ENCODE measurements at places on chromosomes 1 and 21. TPM values are rescaled to one million over a fixed set of nuclear protein-coding genes. Genes with fewer than 3 reads are reported as not detected.

DNA sequence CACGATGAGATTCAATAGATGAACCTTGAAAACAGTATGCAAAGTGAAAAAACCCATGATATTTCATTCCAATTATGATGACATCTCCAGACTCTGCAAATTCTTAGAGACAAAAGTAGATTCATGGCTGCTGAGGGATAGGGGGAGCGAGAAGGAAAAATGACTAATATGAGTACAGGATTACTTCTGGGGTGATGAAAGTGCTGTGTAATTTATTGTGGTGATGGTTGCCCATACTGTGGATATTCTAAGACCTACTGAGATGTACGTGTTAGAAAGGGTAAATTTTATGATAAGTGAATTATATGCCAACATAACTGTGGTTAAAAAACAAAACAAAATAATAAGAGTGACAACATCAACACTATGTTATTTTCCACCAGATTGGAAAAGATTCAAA lies 18.9 kb upstream of the RGS7 start:
- DNase-seq, result no peak

DNA sequence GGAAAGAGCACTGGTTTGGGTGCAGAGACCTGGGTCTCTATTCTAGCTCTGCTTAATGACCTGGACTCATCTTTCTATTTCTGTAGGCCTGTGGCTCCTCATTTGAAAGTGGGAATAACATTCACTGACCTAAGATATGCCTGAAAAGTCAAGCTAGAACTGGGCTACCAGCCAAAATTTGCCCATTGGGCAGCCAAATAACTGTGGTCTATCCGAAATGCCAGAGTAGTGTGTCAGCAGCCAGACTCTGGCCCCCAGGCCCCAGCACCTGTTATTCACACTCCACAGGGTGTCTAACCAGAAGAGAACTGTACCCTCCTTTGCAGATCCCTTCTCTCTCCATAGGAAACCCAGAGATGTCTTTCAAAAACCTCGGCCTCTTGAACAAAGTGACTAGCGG lies 12.6 kb downstream of the DAB1 start:
- no peak for DNase-seq

GRCh38 chr1:79638382-79638781 lies 631.9 kb upstream of the ADGRL4 start:
- no peak for DNase-seq

- DNase-seq, result no peak
Observed at GRCh38 chr1:167270349-167271092, 49.8 kb downstream of the POU2F1 start.

GRCh38 chr21:34983680-34984086 lies 65.4 kb downstream of the RUNX1 start:
- DNase-seq, result no peak

GRCh38 chr1:7781923-7782495 lies 2.1 kb upstream of the PER3 start:
- DNase-seq, result no peak

GRCh38 chr1:201309416-201309815 lies 26.1 kb downstream of the PKP1 start:
- no peak for DNase-seq

DNA sequence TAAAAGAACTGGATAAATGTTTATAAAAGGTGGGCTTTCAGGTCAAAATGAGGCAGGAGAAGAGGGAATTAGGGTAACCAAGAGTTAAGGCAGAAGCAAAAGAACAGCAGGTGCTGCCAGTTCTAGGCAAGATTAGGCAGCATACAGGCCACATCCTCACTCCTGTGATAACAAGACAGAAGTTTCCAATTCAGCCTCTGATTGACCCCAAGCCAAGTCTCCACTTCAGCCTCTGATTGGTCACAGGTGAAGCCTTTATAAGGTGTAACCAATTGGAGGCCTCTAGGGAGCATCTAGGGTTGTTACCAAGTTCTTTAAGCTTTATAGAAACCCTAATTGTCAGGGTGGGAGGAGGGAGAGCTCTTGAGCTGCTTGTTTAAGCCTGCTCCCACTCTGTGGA lies 160.8 kb downstream of the MATN1 start:
- no peak for DNase-seq

GRCh38 chr1:230422221-230422981 lies 3.7 kb downstream of the PGBD5 start:
- no peak for DNase-seq

The GLIS1 gene
- 0.77 TPM for polyA plus RNA-seq

The ATP1A4 gene
- polyA plus RNA-seq, result not detected

The TARDBP gene
- polyA plus RNA-seq, result 148 TPM

The PGLYRP4 gene
- polyA plus RNA-seq, result not detected

The FCRL5 gene
- polyA plus RNA-seq, result not detected

All from AG04450 (cell line).